Fibroblast of skin of right quadriceps (primary cell): ENCODE measurements at places on chromosomes 16 and 17.

DNA sequence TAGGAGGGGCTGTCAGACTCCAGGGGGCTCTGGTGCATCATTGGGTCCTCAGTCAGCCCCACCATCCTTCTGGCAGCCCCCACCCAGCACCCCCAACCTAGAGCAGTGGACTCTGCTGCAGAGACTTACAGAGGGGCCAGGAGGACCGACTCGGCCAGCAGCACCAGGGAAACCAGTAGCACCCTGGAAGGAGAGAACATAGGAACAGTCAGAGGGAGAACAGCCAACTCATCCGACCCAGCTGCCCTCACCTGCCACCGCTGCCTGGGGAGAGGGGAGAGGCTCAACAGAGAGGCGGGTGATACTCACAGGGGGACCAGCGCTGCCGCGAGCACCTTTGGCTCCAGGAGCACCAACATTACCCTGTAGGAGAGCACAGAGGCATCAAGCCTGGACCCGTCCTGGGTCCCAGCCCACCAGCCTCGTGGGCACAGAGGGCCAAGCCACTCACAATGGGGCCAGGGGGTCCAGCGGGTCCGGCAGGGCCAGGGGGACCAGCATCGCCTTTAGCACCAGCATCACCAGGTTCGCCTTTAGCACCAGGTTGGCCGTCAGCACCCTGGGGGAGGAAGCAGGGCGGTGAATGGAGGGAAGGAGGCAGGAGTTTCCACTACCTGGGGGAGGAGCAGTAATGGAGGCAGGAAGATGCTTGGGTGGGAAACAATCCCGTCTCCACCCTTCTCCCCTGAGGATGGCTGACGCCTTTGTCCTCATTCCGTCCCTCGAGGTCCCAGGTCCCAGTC is 11.7 kb downstream of the COL1A1 start:
- peak; percentile 70 for DNase-seq

GRCh38 chr16:8522757-8523156 is 67.6 kb downstream of the TMEM114 start:
- no peak for DNase-seq

- DNase-seq = no peak
Measured at GRCh38 chr17:55444471-55445441, 23.1 kb upstream of the MMD start.

GRCh38 chr17:45848868-45849535 is 4.3 kb downstream of the SPPL2C start:
- DNase-seq = no peak

DNA sequence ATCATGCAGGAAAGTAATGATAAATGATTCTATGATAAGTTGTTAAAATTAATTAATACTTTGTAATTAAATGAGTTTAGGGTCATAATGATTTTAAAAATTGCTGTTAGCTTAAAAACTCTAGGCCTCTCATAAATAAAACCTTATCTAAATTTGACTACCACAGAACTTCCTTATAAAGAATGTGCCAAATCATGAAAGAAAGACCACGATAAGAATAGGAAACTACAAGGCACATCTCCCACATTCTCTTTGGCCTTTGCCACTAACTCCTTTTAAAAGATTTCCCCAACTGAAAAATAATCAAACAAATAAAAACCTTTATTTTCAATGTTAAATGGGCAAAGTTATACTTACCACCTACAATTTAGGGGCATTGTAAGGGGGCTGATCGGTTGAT is 164.6 kb upstream of the C17orf78 start:
- DNase-seq = no peak

DNA sequence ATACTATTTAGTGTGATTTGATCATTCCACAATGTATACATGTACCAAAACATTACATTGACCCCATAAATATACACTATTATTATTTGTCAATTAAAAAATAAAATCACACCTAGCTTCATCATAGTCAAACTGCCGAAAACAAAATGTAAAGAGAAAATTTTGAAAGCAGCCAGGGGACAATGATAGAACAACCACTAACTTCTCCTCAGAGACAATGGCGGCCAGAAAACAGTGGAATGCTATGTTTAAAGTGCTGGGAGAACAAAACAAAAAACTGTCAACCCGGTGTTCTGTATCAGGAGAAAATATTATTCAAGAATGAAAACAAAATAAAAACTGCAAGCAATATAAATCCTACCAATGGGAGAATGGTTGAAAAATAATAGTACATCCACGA is 63.2 kb downstream of the METRNL start:
- DNase-seq = no peak

DNA sequence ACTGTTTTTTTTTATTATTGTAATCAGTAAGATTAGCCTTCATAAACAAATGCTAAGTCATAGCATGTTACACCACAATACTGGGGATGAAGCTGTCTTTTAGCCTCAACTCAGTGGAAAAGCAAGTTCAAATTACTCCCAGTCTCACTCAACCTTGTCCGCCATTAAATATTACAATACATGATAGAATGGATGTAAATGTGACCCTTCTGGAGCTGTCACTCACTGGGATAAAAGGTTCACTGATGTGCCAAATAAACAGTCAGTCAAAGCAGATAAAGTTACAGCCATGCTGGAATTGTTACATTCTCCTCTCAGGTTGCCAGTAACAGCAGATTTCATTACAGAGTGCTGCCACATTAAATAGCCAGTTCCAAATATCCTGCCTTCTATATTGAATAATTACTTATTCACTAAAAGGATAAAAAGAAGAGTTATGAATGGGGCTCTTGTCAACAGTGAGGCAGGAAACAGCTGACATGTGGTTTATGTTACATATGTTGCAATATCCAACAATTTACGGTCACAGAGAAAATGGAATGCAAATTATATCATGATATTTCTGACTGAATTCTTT is 53.4 kb downstream of the BRIP1 start:
- DNase-seq = peak; percentile 75

DNA sequence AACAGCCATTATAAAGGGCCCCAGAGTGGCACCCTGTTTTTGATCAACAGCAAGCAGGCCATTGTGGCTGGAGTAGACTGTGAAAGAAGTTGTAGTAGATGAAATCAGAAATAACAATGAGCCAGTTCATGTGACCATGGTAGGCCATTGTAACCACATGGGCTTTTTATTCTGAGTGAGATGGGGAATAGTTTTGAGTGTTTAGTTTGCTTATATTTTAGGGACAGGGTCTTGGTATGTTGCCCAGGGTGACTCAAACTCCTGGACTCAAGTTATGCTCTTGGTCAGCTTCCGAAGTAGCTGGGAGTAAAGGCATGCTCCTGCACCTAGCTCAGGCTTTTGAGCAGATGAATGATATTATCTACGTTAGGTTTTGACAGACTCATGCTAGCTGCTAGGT is 12.0 kb downstream of the CBFB start:
- DNase-seq = peak; percentile 19

- DNase-seq = no peak
Measured at GRCh38 chr16:83023640-83024039, 396.9 kb downstream of the CDH13 start.

DNA sequence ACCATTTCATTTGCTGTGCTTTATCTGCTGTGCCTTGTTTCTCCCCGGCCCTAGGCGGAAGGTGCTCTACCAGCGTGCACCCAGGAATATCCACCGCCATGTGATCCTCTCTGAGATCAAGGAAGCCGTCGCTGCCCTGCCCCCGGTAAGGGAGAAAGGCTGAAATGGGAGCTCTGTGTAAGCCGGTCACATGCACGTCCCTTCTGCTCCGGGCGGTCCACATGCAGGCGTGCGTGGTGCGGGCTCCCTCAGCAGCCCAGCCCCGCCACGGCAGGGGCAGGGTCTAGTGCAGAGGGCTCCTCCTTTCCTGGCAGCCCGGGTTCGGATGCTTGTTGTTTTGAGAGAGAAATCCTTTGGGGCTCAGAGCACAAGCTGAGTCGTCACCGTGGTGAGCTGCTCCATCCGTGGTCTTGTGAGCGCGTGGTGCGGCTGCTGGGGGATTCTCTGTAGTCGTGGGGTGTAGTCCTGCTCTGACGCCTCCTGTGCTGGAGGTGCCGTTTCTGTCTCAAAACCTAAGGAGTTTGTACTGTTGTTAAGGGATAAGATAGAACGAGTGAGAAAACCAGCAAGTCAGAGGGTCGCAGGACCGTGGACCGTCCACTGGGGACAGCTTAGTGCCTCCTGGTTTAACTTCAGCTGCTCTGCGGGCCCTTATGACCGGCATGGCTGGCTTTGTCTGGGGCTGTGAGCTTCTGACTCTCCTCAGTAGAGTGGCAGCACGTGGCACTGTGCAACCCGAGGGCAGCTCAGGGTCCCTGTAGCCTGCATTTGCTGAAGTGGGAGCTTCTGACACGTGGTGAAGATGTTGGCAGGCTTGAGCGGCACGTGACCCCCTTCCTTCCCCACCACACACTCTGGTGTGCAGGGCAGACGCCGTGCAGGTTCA is 12.3 kb upstream of the MC1R start:
- DNase-seq = no peak

- no peak for DNase-seq
Measured at GRCh38 chr16:10447289-10447688, 61.4 kb downstream of the ATF7IP2 start.

- no peak for DNase-seq
Measured at GRCh38 chr17:80807882-80808281, 183.8 kb upstream of the CHMP6 start.

DNA sequence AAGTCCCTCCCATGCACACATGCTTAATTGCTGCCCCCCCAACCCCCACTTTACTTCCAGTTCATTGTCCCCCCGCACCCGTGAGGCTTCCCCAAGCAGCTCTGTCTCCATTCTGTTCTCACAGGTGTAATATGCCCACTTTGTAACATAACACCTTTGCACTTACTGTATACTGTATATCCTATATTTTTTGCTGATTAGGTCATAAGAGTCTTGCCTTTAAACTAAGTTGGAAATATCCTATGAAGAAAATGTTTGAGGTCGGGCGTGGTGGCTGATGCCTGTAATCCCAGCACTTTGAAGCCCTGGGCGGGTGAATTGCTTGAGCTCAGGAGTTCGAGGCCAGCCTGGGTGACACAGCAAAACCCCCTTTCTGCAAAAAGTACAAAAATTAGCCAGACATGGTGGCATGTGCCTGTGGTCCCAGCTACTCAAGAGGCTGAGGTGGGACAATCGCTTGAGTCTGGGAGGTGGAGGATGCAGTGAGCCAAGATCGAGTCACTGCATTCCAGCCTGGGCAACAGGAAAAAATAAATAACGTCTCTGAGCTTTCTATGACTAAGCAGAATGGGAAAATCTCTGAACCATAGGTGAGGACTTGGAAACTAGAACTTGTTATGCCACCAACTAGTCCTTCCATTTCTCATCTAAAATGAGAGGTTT is 76.1 kb downstream of the TNRC6C start:
- DNase-seq = peak; percentile 67

- no peak for DNase-seq
Measured at GRCh38 chr17:57410169-57410568, 153.8 kb downstream of the MSI2 start.

- peak; percentile 91 for DNase-seq
Measured at GRCh38 chr16:9072806-9073341, 18.6 kb upstream of the HAPSTR1 start.

- no peak for DNase-seq
Measured at GRCh38 chr16:58461056-58461455, 38.9 kb upstream of the NDRG4 start.

DNA sequence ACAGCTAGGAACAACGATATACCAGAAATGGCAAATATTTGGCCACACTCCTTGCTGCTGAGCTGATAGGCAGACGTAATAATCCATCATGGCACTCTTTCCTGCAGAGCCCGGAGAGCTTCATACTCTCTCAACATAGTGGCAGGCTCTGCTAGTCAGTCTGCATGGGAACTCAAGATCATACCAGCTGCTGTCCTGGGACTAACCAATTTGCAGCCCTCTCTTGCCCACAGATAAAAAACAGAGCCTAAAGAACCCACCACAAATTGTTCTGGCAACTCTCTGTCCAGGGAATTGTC is 13.5 kb downstream of the GSDMB start:
- no peak for DNase-seq

- no peak for DNase-seq
Measured at GRCh38 chr17:63934183-63935112, 2.3 kb upstream of the CD79B start.

DNA sequence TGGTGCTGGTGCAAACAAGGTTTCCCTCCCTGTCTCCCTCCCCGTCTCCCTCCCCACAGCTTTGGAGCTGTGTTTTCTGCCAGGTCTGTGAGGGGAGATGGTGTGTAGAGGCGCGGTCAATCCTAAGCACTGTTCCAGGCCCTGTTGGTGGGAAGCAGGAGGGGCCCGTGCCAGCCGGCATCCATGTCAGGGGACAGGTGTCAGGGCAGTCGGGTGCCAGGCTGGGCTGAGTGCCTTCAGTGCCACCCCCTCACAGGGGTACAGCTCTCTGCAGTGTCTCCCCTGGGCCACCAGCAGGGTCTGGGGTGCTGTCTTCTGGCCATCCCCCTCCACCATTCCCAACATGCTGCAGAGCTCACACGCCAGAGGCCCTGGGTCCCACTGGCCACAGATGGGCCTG is 73.6 kb downstream of the KLHDC4 start:
- no peak for DNase-seq

DNA sequence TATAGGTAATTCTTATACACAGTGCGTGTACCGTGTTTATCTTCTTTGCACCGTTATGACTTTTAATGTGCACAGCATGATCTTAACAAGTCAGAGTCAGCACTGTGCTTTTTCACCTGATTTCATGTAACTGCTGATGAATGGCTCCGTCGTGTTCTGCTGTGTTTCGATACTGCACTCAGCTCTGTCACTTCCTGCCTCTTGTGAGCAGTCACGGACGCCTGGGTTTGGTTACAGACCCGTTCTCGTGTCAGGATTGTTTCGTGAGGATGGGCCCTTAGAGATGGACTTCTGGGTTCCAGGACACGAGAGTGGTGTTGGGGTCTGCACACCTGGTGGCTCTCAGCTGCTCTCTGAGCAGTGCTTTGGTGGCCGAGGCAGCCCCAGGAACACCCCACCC is 24.6 kb downstream of the TBCD start:
- no peak for DNase-seq

DNA sequence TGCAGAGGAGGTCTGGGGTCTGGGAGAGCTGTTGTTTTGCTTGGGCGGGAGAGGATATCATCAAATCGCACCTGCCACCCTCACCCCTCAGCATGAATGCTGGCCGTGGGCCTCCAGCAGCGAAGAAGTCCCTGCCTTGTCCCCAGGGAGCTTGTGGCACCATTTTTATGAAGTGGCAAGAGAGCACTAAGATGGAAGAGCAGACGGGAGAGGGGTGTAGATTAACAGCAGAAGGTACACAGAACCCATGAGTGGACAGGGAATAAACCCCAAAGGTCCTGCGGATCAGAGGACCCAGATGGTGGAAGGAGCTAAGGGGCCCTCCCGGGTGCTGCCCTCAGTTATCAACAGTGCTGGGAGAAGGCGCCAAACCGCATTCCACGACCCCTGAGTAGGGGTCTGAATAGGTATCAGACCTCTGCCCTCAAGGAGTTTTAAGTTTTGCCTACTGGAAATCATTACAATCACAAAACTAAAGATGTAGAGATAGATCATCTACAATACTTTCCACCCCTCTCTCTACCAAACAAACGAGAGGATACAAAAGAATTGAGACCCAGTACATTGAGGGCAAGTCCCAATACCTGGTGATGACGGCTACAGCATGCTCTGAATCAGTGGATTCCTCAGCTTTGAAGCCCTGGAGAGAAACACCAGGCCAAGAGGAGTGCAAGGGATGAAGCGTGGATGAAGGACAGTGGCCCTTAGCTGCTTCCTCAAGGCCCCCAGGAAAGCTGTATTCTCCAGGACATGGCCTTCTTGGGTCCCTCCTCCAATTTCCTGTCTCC is 60.2 kb downstream of the CCDC182 start:
- no peak for DNase-seq
